Activated B cell treated with CpG ODN at 0.5 μM for 24 hours (primary cell): ENCODE measurements at places on chromosomes 16 and 17.

DNA sequence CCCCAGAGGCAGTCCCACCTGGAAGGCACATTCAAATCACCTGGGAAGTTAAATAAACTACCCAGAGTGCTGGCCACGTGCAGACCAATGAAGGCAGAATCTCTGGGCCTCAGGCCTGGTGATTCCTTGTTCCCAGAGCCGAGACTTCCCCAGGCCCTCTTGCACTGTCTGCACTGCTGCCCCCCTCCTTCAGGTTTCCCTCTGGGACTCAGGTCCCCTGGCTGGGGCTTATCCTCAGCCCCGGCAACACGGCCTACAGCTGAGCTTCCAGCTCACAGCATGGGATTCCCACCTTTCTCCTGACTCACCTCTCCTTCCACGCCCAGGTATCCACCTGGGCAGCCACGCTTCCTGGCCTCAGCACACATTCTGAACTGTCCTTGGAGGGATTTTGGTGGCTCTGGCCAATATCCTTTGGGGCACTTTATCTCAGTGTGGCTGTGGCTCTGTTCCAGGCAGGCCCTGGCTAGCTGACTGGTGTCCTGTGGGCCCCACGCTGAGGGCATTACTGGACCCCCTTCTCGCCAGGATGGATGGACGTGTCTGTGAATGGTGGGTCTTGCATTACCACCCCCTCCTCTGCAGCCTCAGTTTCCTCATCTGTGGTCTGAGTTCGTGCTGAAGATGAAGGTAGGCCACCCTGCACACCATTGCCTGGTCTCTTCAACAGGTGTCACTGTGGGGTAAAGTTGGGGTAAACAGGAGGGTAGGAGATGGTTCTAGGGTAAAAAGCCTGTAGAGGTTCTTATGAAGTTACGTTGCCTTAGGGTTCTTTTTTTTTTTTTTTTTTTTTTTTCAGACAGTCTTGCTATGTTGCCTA is 165.7 kb downstream of the IRF8 start:
- H3K36me3 ChIP-seq: no peaks in the 10 kb centered on the region
- H3K27me3 ChIP-seq: peaks cover 21% of the 10 kb centered on the region
- no peaks in the 10 kb centered on the region for H3K4me1 ChIP-seq
- H3K4me3 ChIP-seq: no peak overlapping the region

DNA sequence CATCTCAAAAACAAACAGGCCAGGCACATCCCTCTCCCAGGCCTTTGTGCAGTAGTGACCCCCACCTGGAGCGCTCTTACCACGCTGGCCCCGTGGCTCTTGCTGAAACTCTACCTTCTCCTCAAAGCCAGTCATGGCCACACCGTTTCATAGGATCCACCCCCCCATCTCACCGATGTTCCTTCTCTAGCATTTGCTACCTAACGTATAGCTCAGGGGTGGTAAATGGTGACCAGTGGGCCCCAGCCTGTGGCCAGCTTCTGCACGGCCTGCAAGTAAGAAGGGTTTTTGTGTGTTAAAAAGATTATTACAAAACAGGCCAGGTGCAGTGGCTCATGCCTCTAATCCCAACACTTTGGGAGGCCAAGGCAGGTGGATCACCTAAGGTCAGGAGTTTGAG is 43.8 kb downstream of the RMI2 start:
- H3K27me3 ChIP-seq: peaks cover 8% of the 10 kb centered on the region
- no peak for DNase-seq
- H3K4me3 ChIP-seq: no peak overlapping the region
- no peak overlapping the region for H3K27ac ChIP-seq

DNA sequence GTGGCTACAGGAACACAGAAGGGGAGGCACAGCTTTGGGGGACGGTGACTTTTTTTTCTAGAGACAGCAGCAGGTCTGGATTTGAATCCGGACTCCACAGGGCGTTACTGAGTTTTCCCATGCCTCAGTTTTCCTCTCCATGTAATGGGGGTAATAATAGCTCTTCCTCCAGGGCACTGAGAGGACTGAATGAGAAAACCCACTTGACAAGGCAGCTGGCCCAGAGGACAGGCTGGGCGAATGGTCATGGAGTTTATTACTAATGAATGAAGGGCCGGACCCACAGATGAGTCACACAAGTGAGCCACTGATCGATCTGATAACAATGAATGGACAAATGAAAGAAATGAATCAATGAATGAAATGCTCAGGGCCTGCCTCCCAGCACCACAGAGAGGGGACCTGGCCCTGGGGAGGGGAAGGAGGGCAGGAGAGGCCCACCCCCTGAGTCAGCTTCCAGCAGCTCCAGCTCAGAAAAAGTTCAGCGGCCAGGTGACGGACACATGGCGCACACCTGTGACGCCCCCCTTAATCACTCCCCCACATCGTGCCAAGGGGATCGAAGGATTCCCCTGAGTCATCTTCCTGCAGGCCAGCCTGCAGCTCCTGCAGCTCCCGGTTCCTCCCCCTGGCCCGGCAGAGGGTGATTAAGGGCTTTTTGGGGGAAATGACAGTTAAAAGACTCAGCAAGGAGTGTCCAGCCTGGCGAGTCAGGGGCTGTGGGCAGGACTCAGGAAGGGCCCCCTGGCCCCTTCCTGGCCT is 54.3 kb downstream of the SOCS1 start:
- peak overlapping the region; percentile 26 for H3K27ac ChIP-seq
- peaks cover 52% of the 10 kb centered on the region for H3K4me1 ChIP-seq
- H3K27me3 ChIP-seq: peaks cover 7% of the 10 kb centered on the region
- no peak overlapping the region for H3K4me3 ChIP-seq
- H3K36me3 ChIP-seq: peaks cover 3% of the 10 kb centered on the region

- no peak overlapping the region for H3K4me3 ChIP-seq
- peaks cover 33% of the 10 kb centered on the region for H3K27me3 ChIP-seq
- DNase-seq: no peak
- no peak overlapping the region for H3K27ac ChIP-seq
These were observed 13.5 kb upstream of the LHX1 start for GRCh38 chr17:36923814-36924221.

GRCh38 chr16:88732172-88732960 is 26.1 kb downstream of the CTU2 start:
- no peaks in the 10 kb centered on the region for H3K27me3 ChIP-seq
- peaks cover 36% of the 10 kb centered on the region for H3K36me3 ChIP-seq
- H3K4me1 ChIP-seq: no peaks in the 10 kb centered on the region
- DNase-seq: no peak
- H3K27ac ChIP-seq: no peak overlapping the region

- no peak overlapping the region for H3K27ac ChIP-seq
- H3K36me3 ChIP-seq: peaks cover 6% of the 10 kb centered on the region
- H3K4me1 ChIP-seq: no peaks in the 10 kb centered on the region
- DNase-seq: no peak
These were observed 11.8 kb downstream of the PEMT start for GRCh38 chr17:17579691-17580090.

- H3K36me3 ChIP-seq: no peaks in the 10 kb centered on the region
- H3K4me3 ChIP-seq: no peak overlapping the region
- no peaks in the 10 kb centered on the region for H3K27me3 ChIP-seq
- no peak overlapping the region for H3K27ac ChIP-seq
- DNase-seq: no peak
- H3K4me1 ChIP-seq: peaks cover 12% of the 10 kb centered on the region
These were observed 18.7 kb upstream of the MAPK3 start for GRCh38 chr16:30141750-30142149.

GRCh38 chr17:66957343-66957742 is 7.2 kb upstream of the CACNG4 start:
- H3K4me1 ChIP-seq: no peaks in the 10 kb centered on the region
- no peak overlapping the region for H3K4me3 ChIP-seq
- no peak overlapping the region for H3K27ac ChIP-seq
- DNase-seq: no peak
- no peaks in the 10 kb centered on the region for H3K36me3 ChIP-seq
- peaks cover 15% of the 10 kb centered on the region for H3K27me3 ChIP-seq

DNA sequence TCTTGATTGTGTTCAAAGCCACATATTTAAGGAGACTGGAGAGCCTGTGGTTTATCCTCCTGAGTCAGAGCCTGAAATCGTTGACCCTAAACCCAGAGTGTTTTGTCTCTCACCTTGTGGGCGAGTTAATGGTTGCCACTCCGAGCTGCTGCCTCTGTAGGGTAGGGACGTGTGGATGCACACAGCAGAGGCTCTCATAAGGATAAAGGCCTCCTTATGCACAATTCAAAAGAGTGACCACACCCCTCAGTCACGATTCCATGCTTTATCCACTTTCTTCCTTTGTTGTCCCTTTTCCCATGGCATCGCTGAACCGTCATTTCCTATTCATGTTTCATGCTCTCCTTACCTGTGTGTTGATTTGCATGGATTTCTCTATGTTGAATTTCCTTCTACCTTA is 805.0 kb upstream of the RBFOX1 start:
- no peaks in the 10 kb centered on the region for H3K27me3 ChIP-seq
- no peaks in the 10 kb centered on the region for H3K4me1 ChIP-seq
- DNase-seq: no peak

DNA sequence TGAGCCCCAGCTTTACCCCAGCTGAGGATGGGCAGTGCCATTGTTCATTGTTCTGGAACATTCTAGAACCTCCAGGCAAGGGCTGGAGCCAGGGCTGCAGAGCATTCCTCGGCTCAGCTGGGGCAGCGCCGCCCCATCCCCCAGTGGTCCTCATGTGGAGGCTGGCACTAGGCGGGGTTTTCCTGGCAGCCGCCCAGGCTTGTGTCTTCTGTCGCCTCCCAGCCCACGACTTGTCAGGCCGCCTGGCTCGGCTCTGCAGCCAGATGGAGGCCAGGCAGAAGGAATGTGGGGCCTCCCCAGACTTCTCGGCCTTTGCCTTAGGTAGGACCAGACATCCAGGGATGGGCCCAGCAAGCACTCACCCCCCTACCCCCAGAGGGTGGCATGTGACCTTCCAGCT is at the start of gene TMEM95:
TSS of gene TMEM95 (plus strand) at position 104 of the 400 bp plus-strand sequence. CDS start at position 153, 49 bp downstream.
- peaks cover 2% of the 10 kb centered on the region for H3K36me3 ChIP-seq
- peak within 1 kb of the TSS; percentile 43 for H3K27ac ChIP-seq
- H3K4me1 ChIP-seq: peaks cover 36% of the 10 kb centered on the region
- DNase-seq: no peak

GRCh38 chr17:42655528-42655927 is 3.6 kb upstream of the TUBG2 start:
- no peak overlapping the region for H3K27ac ChIP-seq
- peaks cover 19% of the 10 kb centered on the region for H3K27me3 ChIP-seq
- peaks cover 37% of the 10 kb centered on the region for H3K4me1 ChIP-seq
- H3K36me3 ChIP-seq: no peaks in the 10 kb centered on the region
- H3K4me3 ChIP-seq: peak overlapping the region; percentile 39

DNA sequence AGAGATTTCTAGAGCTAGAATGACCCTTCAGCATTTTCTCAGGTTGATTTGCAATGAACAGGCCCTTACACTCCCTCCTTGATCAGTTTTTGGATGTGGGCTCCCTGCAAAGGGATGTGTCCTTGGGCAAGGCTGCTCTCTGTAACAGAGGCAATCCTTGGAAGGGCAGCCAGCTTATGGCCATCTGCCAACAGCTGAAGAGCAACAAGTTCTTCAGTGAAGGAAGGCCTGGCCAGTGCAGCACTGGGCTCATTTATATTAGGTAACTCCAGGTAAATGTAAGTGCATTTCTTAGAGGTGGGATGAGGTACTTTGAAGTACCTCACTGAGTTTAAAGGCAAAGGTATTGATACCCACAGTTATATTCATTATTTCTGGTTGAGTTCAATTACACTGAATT is 114.3 kb upstream of the KCNJ16 start:
- H3K4me1 ChIP-seq: no peaks in the 10 kb centered on the region
- no peaks in the 10 kb centered on the region for H3K36me3 ChIP-seq
- no peak overlapping the region for H3K4me3 ChIP-seq
